ENCODE measurements at places on chromosomes 11 and 22. TPM values are rescaled to one million over a fixed set of nuclear protein-coding genes. Genes with fewer than 3 reads are reported as not detected.

DNA sequence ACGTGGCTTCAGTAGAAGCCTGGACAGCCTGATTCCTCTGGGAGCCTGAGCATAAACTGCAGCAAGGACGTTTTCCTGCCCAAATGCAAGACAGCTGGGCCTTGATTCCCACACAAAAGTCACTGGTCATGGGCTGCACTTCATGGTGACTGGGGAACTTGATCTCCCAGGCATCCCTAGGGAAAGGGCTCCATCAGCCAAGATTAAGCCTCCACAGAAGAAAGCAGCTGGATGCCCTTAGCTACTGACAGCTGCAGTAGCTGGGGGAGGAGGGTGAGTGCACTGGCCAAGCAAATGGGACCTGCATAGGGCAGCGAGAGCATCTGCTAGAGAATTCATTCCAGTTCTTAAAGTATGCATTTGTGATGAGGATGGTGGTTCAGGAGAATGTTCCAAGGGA is 267.4 kb upstream of the ISX start:
- DNase-seq = no peak

GRCh38 chr22:37802310-37803194 is 5.2 kb upstream of the GCAT start:
- peak; percentile 90 for DNase-seq

UBQLN3 gene
- not detected for total RNA-seq

ANKK1 gene
- total RNA-seq = not detected

ALKBH3 gene
- total RNA-seq = 10.3 TPM

GRCh38 chr11:61524963-61525587 is 16.5 kb downstream of the LRRC10B start:
- no peak for DNase-seq

DNA sequence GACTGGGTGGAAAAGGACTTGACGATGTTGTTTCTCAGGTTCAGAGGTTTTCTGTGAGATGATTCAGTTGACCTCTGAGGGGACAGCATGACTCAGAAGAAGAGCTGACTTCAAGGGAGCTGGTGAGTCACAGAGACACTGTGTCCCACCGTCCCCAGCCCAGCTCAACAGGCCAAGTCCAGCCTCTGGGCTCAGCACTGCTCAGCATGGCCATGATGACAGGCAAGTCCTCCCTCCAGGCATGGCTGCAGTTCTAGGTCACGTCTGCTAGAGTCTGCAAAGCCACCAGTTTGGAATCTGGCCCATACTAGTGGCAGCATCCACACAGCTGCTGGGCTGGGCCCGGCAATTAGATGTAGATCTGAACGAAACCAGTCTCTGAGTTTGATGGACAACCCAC is 12.9 kb downstream of the TRIM29 start:
- DNase-seq = no peak

- DNase-seq = no peak
Measured at GRCh38 chr11:121807051-121807450, 309.0 kb downstream of the BLID start.
